ENCODE measurements at places on chromosomes 5 and 9.

- DNase-seq, result no peak
Measured at GRCh38 chr5:61525512-61526206, 193.6 kb downstream of the ZSWIM6 start.

DNA sequence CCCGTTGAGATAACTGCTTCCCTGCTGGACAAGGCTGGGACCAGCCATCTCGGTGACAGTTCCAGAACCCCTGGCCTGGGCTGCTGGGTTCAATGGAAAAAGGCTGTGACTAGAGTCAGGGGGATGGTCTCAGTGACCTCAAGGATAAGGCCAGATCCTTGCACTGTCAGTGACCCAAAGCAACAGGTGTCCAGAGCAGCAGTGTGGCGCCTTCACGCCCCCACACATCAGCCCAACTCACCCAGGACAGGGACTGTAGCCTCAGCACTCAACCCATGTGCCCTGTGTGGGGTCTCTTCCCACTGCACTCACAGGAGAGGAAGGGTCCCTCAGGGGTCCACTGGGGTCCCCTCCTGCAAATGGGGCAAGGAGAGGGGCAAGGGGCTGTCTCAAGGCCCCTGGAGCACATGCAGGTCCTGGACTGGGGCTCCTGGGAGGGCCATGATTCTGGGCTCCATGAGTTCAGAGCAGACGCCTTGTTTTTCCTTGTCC lies 698 bp upstream of the LCN2 start:
- DNase-seq, result no peak

GRCh38 chr5:73376618-73377170 lies 71.9 kb downstream of the FOXD1 start:
- DNase-seq, result no peak

GRCh38 chr5:149999359-149999758 lies 1.1 kb downstream of the TIGD6 start:
- DNase-seq, result no peak

DNA sequence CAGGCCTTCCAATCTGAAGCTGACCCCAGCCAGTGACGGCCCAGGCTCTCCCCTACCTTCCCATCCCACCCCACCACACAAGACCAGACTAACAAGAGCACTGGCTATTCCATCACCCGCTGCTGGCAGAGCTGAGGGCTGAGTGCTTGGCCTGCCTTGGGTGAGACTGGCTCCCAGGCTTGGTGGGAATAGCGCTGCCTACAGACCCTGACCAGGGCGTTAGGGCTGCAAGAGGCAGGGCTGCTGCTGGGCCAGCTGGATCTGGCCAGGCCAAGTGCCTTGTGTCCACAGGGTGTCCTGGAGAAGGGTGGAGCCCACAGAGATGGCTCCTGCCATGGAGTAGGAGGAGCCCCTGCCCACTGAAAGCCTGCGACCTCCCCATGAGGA lies 31.6 kb upstream of the ANGPTL2 start:
- DNase-seq, result no peak

DNA sequence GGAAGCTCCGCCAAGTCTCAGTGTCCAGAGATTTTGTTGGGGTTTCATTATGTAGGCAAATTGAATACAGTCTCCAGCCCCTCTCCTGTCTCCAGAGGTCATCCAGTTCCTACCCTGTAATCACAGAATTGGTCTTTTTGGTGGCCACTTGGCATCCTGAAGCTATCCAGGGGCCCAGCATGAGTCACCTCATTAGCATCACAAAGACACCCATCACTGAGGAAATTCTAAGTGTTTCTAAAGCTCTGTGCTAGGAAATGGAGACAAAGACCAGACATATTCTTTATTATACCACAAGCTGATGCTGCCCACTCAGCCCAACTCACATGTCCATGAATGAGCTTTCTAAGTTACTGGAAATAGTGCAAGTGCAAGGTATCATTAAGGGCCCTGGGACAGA lies 229.9 kb downstream of the DOCK8 start:
- DNase-seq, result no peak

GRCh38 chr5:10527281-10527950 lies 36.5 kb upstream of the ANKRD33B start:
- no peak for DNase-seq

DNA sequence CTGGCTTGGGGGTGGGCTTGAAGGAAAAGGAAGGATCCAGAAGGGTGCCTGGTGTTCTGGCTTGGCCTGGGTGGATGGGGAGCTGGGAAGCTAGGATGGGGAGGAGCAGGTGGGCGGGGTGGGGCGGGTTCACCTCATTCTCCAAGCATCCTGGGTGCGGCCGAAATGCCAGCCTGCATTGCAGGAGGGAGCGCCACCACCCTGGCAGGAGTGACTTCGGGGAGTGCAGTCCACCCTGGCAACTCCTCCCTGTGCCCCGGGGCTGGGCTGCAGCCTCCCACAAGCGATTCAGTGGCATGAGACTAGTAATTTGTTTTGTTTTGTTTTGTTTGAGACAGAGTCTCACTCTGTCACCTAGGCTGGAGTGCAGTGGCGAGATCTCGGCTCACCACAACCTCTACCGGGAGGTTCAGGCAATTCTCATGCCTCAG lies 5.5 kb downstream of the TTC16 start:
- DNase-seq, result no peak

- no peak for DNase-seq
Measured at GRCh38 chr9:125785248-125785751, 38.1 kb downstream of the PBX3 start.
